Putamen (tissue), 1 donor: ENCODE measurements at places on chromosomes 4 and X.

- no peak for DNase-seq
Observed at GRCh38 chrX:105017641-105018040, 202.9 kb downstream of the TEX13A start.

GRCh38 chrX:69546417-69546816 is 42.3 kb downstream of the NALF2 start:
- DNase-seq, result no peak

- no peak for DNase-seq
Observed at GRCh38 chr4:101357751-101358150, 10.4 kb upstream of the PPP3CA start.

DNA sequence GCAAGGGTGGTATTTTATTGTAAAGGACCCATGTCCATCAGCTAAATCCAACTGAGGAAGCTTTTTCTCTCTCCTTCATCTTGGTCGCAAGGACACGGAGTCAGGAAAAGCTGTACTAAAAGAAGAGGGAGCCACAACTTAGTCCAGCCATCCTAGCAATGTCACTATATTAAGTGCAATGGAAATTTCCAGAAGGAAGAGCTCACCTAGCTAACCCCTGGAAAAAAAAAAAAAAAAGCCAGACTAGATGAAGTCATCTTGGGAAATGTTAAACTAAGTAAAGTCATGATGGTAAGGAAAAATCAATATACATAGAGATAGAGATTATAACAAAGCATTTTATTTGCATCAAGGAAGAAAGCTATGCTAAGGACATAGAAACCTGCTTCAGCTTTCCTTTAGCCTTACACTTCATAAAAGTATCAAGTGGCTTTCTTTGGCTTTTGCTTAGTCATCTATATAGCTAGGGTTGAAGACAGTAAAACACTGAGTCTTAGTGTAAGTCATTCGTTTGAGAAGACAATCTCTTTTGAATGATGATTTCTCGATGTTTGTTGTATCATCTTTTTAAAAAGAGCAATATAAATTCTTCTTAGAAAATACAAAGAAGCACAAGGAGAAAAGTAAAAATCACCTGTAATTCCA is 18.6 kb upstream of the CA5B start:
- no peak for DNase-seq

GRCh38 chr4:8701126-8702019 is 108.8 kb downstream of the CPZ start:
- DNase-seq, result no peak

- DNase-seq, result no peak
Observed at GRCh38 chr4:173272996-173273395, 61.2 kb downstream of the HMGB2 start.

DNA sequence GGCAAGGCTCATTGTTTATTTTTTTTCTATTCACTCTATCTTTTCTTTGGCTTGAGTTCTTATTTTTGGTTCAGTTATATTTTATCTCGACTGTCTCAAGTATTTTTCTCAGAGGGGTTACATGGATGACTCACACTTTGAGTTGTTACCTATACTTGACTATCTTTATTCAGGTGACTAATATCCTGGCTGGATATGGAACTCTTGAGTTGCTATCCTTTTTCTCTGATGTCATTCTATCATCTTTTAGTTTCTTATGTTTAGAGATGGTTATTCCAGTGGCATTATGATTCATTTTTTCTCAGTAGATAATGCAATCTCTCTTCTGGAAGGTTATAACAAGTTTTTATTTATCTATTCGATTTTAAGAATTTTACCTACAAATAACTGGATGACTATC is 117.9 kb downstream of the COX18 start:
- no peak for DNase-seq

DNA sequence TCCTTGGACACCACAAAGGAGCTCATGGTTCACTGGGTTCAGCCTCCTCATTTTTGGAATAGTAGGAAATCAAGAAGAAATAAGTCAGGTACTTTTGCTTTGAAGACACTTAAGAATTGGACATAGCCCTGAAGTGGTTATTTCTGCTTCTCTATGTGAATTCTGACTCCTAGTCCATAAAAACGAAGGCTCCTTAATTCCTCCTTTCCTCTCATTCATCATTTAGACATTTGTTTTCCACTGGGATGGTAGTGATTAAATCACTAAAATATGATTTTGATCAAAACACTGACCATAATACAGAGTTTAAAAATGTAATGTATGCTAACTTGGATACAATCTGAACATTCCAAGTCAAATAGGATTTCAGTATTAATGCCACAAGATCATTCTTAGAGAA is 34.7 kb upstream of the CYP2U1 start:
- no peak for DNase-seq

DNA sequence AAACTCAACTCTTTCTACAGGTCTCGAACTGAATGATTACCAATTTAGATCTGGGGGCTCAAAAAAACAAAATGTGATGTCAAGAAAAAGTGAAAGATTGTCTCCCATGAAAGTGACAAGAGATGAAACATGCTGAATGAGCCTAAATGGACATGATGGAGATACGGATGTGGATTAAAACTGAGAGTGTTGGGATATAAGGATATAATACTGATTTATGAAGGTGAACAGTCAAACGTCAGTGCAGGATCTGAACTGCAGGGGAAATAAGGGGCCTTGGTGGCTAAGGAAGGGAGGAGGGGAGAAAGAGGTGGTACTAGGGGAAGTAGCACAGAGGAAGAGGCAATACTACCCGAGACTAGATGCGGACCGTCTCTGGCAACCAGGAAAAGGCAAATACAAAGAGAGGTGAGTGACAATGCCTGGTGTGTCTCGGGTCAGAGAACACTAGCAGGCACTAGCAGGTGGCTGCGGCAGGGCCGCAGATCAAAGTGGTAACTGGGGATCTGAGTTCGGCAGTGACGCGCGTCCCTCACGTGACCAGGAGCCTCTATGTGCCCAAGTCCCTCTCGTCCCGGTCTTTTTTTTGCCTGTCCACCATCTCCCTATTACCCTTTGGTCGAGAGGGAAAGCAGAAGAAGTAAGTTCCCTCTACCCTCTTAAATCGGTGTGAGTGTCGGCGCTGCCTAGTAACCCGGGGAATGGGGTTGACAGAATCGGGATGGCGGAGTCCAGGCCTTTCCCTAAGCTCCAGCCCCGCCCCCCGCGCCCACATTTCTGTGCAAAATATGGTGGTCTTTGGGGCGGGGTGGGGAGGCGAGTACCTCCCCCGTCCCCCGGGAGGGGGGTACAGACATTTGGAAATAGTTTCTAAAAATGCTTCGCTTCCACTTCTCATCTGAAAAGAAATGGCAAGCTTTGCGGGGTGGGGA is at the start of gene TCEAL1:
TSS of gene TCEAL1 (plus strand) at position 590 of the 932 bp plus-strand sequence. CDS start 942 bp downstream, outside the sequence.
- peak; percentile 68 for DNase-seq

DNA sequence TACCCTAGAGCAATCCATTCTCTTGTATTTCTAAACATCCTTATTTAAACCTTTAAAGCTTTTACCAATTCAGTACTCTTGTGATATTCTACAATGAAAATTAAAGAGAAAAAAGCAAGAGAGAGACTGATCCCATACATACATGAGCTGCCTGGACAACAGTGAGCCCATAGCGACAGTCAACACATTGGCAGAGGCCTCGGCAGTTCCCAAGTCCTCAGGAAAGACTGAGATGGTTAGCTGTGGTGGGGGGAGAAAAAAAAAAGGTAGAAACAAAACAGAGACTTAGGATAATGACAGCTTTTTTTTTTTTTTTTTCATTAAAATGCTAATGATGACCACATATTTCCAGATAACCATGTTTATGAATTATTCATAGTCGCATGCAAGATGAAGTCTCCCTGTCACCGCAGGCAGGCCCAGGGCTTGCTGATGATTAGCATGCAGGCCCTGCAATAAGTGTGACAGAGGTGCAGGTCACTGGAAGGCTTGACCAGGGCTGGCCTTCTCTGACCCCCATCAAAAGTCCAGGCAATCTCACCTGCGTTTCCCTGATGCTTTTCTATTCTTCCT is 148.8 kb downstream of the APBB2 start:
- DNase-seq, result no peak

GRCh38 chr4:155911905-155912304 is 8.4 kb downstream of the TDO2 start:
- no peak for DNase-seq

DNA sequence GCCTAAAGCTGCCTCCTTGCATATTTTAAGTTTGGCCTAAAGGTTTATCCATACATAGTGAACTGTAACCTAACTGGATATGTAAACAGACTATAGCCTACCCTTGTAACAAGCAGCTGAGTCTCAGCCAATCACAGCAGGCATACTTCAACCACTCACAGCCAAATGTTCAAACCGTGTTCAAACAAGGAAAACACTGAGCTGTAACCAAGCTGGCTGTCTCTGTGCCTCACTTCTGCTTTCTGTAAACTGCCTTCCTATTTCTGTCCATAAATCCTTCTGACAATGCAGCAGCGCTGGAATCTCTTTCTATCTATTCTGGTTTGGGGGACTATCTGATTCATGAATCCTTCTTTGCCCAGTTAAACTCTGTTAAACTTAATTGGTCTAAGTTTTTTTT is 16.4 kb downstream of the DSPP start:
- no peak for DNase-seq

- no peak for DNase-seq
Observed at GRCh38 chrX:26262121-26262523, 46.2 kb downstream of the MAGEB5 start.

DNA sequence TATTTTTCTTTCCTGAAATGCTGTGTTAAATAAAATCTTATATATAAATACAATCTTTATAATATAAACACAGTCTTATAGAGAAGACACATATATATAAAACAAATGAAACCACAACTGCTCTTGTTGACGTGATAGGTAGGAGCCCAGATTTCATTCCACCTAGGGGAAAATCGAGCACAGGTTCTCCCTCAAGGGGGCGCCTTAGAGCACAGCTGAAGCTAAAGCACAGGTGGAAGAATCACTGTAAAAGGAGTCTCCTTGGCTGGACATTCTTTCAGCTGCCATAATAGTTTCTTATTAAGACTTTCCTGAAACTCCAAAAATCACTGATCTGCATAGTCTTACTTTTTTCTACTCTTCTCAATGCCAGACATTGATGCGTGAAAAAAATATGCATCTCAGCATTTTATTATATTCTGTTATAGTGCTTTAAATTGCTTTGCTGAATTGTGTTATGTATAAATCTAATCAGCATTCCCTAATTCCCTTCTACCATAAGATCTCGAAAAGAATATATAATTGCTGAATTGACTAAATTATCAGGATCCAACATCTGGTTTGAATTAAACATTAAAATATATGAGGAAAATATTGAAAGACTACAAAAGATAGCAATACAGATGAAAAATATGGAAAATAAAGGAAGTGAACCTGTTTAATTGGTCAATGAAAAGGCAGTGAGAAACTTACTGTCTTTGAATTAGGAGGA is 25.5 kb upstream of the RXFP1 start:
- no peak for DNase-seq

DNA sequence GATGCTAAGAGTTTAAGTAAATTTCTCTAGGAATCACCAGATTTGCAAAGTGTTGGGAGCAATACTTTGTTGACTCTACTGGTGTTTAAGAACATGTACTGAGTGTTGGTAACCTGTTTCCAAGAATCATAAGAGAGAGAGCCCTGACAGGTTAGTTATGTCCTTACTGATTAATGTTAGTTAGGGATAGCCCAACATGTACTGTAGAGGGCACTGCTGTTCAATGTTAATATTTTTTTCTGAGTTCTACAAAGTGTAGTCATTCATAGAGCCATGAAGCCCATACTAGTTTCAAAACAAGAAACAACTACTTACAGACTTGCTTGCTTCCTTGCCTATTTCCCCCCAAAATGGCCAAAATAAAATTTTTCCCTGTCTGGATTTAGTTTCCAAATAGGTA is 11.9 kb downstream of the TMPRSS11D start:
- no peak for DNase-seq

- DNase-seq, result no peak
Observed at GRCh38 chr4:76523593-76523992, 88.6 kb downstream of the SHROOM3 start.

DNA sequence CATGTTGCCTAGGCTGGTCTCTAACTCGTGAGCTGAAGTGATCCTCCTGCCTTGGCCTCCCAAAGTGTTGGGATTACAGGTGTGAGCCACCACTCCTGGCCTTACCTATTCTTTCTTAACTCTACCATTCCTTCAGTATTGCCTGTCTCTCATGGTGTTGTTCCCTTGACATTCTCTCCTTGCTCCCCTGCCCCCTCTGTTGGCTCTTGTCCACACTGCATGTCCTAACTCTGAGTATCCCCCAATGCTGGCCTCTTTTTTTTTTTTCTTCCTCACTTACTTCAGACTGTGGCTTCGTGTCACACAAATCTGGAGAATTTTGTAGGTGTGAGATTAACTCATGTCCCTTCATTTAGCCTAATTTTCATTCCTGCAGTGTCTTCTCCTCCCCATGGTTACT is 22.9 kb upstream of the FRMPD4 start:
- DNase-seq, result no peak

GRCh38 chrX:40304115-40304514 is 206.4 kb upstream of the BCOR start:
- DNase-seq, result no peak

DNA sequence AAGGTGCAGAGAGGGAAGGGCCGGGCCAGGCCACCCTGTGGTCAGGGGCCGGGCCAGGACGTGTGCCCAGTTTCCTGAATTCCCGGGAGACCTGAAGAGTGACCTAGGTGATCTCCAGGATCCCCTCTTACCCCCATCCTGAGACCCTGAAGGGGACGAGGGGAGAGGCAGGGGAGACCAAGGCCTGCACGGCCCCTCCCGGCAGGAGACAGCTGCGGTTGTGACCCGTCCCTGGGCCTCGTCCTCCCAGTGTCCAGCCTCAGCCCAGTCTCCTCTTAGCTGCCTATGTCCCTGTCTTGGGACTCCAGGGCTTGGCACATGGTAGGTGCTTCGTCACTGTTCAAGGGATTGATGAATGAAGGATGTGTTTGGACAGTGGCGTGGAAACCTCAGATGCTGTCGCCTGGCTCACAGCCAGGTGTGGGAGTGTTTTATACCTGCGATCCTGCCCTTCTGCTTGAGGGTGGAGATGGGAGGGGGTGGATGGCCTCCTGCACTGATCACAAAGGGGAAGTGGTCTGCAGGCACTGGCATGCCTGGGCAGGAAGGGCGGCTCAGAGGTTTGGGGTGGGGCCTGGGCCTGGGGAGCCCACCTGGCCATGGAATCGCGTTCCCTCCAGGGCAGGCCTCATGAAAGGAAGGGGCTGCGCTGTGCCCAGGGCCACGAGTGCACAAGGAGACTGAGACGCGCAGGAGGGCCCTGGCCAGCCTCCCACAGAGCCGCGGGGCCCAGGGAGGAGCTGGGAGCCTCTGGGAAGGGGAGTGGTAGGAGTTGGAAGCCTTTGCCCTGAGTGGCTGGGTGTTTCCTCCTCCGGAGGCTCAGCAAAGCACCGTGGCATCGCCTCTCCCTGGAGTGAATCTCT is 6.9 kb downstream of the SH3TC1 start:
- no peak for DNase-seq

DNA sequence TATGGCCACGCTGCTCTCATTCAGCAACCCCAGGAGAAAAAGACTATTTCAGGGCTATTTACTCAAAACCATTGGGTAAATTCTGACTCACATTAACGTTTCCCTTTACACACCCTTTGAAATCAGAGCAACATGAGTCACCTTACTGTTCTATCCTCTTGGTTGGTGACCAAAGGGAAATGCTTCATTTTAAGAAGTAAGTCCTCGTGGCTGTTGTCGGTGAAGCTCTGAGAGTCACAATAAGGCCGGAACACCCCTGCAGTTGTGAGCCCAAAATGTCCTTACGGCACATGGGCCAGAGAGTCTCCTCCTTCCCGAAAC is 56.3 kb upstream of the SPRY1 start:
- DNase-seq, result no peak
